ENCODE measurements at places on chromosomes 1 and 21.

DNA sequence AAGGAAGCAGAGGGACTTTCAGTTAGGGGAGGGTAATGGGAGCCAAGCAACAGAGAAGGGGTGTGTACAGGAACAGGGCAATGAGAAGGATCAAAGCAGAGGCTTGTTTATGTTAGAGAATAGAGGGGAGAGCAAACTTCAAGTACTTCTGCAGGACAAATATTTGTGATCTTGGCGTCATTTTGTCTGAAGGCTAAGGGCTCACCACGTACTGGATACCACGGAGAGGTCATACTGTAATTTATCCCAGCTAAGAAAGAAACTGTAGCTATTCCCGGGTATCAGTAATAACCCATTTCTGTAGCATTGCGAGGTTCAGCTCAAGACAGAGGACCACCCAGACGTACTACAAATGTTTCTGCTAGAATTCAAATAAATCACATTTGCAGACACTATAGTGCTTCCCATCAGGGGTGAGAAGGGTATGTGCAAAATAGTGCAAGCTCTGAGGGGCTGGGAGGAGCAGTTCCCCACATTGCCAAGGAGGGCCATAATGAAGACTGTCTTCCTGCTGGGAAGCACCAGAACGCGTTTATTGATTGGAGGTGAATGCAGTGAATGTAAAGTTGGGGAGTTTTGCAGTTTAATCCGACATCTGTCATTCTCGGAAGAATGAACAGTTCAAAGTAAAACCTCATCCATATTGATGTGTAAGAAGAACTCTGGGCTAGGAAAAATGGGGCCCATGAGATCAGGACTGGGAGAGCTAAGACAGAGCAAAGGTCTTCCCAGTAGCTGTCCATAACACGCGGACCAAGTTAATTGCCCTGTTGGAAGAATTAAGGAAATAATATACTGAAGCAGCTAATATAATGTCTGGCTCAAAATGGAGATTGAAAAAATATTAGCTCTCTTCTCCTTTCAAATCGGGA lies 136.9 kb downstream of the RWDD3 start:
- DNase-seq: no peak

GRCh38 chr21:34609933-34610549 lies 4.9 kb downstream of the RCAN1 start:
- DNase-seq: no peak

DNA sequence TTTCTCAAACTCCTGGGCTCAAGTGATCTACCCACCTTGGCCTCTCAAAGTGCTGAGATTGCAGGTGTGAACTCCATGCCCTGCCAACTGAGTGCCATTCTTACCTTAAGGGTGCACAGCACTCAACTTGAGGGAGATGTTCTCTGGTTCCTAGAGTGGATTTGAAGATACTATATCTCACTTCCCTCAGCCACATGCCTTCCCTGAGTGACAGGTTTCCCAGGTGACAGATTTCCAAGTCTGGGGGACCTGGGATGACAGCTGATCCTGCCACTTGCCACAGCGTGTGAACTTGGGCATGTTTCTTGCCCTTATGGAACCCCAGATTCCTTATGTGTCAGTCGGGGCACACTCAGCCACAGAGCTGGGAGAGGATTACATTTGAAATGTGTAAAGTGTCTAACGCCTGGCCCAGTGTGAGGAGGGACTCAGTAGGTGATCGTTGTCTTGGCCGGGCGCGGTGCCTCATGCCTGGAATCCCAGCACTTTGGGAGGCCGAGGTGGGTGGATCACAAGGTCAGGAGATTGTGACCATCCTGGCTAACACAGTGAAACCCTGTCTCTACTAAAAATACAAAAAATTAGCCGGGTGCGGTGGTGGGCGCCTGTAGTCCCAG lies 29.6 kb upstream of the BTG2 start:
- DNase-seq: no peak

GRCh38 chr1:114490274-114490693 lies 20.7 kb downstream of the TRIM33 start:
- no peak for DNase-seq

DNA sequence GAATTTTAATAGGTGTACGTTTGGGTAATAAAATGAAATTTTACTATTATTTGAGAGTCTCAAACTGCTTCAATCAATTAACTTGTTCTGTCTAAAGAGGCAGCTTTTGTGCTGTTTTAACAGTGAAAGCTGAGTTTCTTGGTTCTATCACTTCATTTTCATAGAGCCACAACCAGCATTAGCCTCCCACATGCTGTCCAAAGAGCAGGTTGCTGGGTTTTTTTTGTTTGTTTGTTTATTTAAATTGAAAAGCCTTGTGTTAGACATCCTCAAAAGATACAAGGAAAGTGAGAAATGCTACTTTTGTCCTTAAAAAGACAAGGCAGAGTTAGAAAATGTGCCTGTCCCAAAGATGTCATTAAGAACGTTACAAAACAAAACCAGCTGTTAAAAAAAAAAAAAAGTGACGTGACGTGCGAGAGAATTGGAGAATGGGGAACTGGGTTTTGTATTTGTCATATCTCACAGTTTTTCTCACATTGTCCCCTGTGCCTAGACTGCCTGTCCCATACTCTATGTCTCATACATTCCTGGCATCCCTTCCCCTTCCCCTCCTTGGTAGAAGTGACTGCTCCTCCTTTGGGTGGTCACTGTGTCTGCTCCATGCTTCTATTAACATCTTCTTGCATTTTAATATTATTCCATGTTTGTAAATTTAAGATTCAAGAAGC lies 63.1 kb upstream of the CD34 start:
- no peak for DNase-seq

- no peak for DNase-seq
These were observed 89.1 kb downstream of the SMYD3 start for GRCh38 chr1:246417813-246418564.

DNA sequence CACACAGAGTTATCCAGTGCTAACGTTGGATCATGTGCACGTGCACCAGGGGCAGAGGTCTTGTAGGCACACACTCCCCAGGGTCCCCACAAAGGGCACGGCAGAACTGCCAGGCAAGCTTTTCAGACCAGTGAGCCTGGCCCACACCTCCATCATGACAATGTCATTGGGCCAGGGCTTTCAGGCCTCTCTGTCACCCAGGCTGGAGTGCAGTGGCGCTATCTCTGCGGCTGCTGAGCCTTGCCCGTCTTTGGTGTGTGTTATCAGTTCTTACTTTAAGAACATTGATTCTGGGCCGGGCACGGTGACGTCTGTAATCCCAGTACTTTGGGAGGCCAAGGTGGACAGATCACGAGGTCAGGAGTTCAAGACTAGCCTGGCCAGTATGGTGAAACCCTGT lies 44.2 kb downstream of the PKNOX1 start:
- DNase-seq: no peak

DNA sequence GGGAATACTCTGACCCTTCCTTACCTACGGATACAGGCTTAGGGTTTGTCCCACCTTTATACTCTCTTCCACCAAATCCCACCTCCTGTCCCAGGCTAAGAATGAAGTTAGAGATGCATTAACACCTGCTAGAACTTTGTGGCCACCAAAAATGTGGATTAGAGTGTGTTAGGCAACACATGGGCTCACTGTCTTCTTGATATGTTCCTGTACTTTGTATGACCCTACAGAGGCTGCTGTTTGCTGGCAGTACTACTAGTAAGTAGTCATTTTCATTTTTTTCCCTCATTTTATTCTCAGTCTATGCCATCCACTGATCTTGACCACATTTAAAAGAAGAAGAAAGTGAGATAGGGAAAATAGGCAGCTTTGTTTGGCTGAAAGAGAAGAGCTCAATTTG lies 21.0 kb upstream of the TMEM39B start:
- DNase-seq: no peak

GRCh38 chr1:238138059-238138626 lies 247.4 kb upstream of the ZP4 start:
- DNase-seq: no peak

GRCh38 chr1:220810179-220810653 lies 23.5 kb downstream of the MTARC1 start:
- DNase-seq: peak; percentile 78

- no peak for DNase-seq
These were observed 27.9 kb upstream of the COL24A1 start for GRCh38 chr1:86184426-86184825.

- no peak for DNase-seq
These were observed 1.8 kb upstream of the EPHX1 start for GRCh38 chr1:225808136-225808535.

- no peak for DNase-seq
These were observed 45.4 kb downstream of the CDC14A start for GRCh38 chr1:100397681-100398080.

DNA sequence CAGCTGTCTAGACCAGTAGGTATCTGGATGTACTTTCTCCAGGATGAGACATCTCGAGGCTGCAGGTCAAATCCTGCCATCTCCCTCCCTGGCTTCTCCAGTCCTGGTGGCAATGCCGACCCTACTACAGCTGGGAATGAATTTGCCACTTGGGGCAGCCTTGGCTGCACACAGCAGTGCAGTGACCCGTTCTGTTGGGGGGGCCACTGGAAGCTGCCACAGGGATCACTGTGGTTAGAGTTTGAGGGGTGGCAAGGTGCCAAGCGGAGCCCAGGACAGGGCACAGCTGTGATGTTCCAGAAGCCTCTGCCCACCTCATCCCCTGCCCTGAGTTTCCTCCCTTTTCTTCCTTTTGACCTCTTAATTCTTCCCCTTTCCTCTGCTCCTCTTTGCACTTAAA lies 17.1 kb downstream of the COL6A2 start:
- no peak for DNase-seq

GRCh38 chr1:118340928-118341910 lies 156.2 kb upstream of the SPAG17 start:
- no peak for DNase-seq

DNA sequence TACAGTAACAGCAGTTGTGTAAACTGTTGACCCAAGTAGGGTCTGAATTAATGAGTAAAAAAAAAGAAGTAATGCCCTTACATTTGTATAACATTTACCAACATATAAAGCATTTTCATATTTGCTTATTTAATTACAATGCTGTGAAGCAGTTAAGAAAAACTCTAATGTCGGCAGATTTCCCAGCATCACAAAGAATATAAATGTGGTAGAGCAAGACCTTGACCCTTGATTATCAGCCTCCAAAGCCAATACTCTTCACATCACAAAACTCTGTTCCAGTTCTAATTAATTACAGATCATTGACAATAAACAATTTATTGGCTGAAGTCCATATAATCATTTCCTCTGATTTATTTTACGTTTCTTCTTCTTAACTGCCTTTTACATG lies 130.2 kb downstream of the DUSP10 start:
- no peak for DNase-seq

GRCh38 chr1:198657550-198658064 lies 18.8 kb downstream of the PTPRC start:
- peak; percentile 43 for DNase-seq

GRCh38 chr1:77405186-77405585 lies 123.4 kb downstream of the AK5 start:
- no peak for DNase-seq

GRCh38 chr1:205589618-205590456 lies 42.0 kb downstream of the ELK4 start:
- no peak for DNase-seq

- DNase-seq: no peak
These were observed 221.8 kb downstream of the TTLL7 start for GRCh38 chr1:83776913-83777757.

DNA sequence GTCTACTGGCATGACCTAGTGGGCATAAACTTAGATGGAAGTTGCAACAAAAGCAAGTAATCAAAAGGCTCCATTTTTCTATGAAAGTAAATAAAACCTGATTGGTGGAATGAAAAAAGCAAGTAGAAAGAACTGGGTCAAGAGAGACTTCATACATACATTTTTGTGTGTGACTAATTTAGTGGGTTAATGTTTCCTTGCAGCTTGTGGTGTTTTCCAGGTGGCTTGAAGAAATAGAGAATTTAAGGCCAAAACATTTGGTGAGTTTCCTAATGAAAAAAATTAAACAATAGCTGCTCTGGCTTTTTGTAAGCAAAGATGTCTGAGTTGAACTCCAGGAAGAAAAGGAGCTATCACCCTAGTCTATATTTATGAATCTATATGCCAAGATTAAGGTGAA lies 71.0 kb downstream of the ZC3H11B start:
- DNase-seq: no peak

GRCh38 chr1:203147376-203147775 lies 19.9 kb downstream of the ADORA1 start:
- DNase-seq: no peak

DNA sequence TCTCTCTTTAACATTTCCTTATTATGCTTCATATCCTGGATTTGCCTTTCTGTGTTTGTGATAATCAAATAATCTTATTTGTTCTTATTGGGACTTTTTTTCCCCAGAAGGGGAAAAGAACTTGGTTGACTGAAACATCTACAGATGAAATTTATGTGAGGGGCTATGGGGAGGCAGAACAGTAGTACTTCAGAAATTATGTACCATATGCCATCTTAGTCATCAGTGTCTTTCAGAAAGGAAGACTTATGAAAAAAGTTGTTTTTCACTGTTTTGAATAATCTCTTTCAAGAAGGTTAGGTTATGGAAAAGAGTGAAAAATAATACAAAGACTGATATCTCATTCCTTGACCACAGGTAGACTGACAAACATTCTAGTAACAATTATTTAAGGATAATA lies 30.2 kb upstream of the TRAF5 start:
- DNase-seq: no peak

DNA sequence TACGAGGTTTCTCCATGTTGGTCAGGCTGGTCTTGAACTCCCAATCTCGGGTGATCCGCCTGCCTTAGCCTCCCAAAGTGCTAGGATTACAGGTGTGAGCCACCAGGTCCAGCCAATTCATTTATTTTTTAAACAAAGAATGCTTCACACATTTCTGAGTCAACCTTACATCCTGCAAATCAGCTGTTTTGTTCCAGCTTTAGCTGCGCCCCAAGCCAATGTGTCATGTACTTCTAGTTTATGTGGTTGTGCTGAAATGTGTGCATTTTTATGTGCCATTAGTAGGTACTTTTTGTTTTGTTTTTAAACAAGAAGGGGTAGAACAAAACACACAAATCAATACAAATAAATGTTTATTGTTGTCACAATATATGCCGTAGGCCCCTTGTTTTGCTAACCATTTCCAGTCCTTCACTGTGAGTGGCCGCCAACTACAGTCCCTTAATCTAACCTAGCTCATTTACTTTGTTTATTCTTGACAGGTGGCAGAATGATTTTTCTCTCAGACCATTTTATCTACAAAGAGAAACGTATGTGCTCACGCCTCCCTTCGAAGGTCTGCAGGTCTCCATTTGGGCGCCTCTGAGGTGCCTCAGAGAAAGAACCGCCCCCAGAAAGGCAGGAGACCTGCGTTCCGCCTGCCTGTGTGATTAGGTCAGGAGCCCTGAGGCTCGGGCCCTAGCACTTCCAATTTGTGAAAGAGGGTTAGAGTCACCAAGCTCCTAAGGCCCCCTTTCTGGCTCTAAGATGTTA lies 2.8 kb upstream of the CASQ2 start:
- DNase-seq: no peak

All from AG08396 (cell line).